Fibroblast of villous mesenchyme (primary cell): ENCODE measurements at places on chromosomes 12 and 14.

DNA sequence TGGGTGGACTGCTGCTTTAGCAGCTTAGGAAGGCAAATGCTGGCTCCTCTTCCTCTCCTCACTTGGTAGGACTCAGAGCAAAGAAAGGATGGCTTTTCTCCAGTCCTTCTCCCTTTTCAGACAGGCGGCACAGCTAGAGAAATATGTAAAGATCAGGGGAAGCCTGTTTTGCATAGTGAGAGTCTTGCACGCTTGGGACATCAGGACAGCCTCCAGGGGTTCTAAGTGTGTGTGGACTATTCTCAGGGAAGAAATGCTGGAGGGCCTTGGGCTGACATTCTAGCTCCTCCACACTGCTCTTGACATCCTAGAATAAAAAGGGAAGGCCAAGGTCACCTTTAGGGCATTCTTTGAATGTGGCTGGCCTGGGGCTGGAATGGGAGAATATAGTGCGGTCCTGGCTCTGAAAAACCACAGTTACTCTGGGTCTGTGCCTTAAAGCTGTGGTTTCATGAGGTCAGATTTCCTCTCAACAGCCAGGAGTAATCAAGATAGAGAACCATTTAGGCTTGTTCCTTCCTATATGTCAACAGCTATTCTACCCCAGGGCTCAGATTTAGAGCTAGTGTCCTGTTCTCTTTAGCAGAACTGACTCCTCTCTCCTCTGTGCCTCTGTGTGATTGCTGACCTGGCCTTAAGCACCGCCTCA is 24.3 kb downstream of the CMA1 start:
- DNase-seq: peak; percentile 31

GRCh38 chr12:7756993-7757392 is 8.0 kb upstream of the NANOGNB start:
- DNase-seq: no peak

DNA sequence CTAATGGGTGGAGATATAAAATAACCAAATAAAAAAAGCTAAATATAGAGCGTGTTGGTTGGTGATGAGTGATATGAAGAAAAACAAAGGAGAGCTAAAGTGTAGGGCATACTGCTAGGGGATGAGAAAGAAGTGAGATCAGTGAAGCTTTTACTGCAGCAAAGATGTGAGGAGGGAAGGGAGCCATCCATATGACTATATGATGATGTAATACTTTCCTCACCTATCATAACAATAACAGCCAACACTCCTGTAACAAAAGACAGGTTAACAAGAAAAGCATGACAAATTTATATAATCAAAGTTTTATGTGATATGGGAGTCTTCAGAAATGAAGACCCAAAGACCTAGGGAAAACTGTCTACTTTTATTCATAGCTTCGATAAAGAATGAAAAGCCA is 57.4 kb upstream of the LRFN5 start:
- no peak for DNase-seq

DNA sequence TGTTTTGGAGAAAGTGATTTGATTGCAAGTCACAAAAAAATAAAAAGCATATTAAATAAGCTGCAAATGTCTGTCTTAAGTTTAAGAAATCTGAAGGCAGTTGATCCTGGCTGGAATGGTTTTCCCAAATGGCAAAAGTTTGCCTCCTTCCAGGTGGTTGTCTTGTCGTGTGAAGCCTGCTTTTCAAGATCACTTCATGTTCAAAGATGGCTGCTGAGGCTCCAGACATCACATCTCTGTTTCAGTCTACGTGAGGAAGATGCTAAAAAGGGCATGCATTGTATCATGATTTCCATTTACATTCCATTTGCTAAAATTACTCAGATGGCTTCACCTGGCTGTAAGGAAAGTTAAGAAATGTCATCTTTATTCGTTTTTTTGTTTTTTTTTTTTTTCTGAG is 31.6 kb upstream of the HMGA2 start:
- DNase-seq: no peak

- no peak for DNase-seq
These were observed 163.0 kb upstream of the NRXN3 start for GRCh38 chr14:78007160-78007559.

- DNase-seq: no peak
These were observed 46.7 kb upstream of the ATP23 start for GRCh38 chr12:57894399-57895292.

DNA sequence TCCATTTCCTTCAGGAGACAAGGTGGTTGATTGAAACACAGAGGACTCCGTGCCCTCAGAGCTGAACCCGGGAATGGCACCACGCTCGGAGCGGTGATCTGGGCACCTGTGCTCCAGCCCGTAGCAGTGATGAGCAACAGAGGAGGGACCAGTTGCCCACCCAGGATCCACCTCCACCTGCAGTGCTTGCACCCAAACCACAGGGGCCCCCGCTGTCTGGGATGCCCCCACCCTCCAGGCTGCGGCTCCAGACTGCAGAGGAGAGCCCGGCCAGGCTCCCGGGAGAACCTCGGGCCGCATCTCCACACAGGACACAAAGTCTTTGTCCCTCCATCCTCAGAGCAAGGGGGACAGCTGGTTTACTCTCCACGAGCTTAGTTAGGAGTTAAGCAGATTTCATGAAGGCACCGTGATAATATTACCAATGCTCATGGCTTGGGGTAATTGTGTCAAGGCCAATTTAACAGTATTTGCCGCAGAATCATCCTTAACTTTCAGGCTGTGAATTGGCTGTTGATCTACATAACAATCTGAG is 100.6 kb downstream of the TNFAIP2 start:
- DNase-seq: no peak

DNA sequence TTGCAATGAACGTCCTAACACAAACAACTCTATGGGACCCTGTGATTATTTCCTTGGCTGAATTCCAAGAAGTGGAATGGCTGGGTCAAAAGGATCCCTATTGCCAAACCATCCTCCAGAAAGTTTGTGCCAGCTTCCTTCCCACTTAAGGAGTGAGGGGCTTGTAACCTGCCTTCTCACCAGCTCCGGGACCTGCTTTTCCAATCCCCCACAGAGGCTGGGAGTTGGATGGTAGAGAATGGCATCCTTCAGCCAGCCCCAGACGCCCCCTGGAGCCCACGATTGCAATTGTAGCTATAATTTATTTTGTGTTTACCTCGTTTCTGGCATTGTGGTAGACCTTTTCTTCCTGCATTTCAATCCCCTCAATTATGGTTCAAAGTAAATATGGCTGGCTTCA is 9.7 kb upstream of the ZDHHC22 start:
- DNase-seq: no peak

- no peak for DNase-seq
These were observed 165.9 kb upstream of the TMEM260 start for GRCh38 chr14:56413721-56414120.

DNA sequence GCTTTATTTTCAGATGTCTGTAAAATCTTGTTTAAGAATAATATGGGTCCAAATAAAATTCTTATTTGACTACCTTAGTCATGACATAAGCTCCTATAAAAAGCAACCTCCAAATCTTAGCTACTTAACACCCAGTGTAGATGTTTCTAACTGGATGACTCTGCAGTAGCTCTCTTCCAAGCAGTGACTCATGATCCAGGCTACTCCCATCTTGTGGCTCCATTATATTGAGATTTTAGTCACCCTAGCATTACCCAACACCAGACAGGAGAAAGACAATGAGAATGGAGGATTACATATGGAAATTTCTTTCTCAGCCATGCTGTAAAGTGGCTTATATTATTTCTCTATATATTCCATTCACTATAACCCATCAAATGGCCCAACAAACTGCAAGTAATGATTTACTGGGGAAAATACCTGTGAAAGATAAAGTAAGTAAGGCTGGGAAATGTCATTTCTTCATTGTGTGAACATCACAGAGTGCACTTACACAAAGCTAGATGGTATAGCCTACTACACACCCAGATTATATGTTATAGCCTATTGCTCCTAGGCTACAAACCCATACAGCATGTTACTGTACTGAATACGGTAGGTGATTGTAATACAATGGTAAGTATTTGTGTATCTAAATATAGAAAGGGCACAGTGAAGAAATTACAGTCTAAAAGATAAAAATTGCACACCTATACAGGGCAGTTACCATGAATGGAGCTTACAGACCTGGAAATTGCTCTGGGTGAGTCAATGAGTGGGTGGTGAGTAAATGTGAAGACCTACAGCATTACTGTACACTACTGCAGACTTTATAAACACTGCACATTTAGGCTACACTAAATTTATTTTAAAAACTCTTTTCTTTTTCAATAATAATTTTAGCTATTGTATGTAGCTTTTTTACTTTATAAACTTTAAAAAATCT is 163.2 kb downstream of the DYRK2 start:
- no peak for DNase-seq

GRCh38 chr12:44830566-44831055 is 45.5 kb downstream of the NELL2 start:
- DNase-seq: no peak

- DNase-seq: no peak
These were observed 50.1 kb downstream of the FERMT2 start for GRCh38 chr14:52900731-52901130.

DNA sequence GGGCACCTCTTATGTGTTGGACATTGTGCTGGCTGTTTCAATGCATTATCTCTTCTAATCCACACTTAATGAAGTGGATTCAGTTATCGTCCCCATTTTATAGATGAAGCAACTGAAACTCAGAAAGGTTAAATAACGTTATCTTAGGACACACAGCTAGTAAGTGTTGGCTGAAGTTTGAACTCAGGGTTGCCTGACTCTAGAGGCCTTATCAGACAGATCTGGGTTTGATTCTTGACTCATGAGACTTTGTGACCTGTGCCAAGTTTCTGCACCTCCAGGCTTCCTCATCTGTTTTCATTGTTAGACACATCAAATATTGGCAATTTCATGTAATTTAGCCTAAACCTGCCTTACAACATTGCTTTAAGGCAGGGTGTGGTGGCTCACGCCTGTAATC is 18.2 kb upstream of the IRF2BPL start:
- no peak for DNase-seq

GRCh38 chr14:85576848-85577542 is 47.1 kb downstream of the FLRT2 start:
- no peak for DNase-seq

DNA sequence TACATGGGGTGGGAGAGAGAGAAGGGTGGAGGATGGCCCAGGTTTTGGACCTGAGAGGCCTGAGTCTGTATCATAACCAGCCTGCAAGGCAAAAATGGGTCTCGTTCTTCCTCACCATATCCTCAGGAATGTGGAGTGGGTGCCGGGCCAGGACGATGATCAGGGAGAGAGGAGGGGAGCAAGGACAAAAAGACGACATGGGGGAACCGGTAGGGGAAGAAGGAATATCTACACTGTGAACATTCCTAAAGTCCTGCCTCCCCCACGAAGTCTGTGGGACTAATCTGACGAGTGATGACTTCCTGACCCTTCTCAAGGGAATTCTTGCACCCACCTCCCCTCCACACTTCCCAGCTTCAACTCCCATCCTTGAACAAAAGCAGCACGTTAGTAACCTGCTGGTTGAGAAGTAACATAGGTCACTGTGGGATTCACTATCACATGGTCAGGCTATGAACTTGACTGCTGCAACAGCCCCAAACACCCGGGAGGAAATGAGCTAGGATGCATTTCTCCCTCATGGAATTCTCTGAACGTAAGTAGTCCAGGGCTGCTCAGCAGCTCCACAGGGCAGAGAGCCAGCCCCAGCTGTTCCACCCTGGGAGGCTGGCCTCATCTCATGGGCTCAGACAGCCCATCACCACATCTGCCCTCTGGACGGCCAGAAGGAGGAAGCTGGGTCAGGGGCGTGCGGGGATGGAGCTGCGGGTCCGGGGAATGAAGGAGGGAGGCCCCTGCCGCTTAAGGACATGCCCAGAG is 36.8 kb upstream of the VWF start:
- peak; percentile 87 for DNase-seq

- no peak for DNase-seq
These were observed 2.7 kb downstream of the BTBD7 start for GRCh38 chr14:93329965-93330608.

DNA sequence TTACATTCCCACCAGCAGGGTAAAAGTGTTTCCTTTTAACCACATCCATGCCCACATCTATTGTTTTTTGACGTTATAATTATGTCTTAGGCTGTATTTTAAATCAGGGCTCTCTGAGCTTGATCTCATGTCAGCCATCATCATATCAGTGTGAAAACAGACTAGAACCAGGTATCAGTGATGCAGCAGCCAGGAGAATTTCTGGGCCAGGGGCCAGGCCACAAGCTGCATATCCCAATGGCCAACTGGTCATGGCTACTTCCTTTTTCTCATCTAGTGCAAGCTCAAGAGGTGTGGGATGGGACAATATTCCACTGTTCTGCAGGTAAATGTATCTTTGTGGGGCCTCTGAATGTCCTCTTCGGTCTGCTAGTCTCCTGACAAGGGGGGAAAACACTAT is 125.1 kb downstream of the CRADD start:
- no peak for DNase-seq

- no peak for DNase-seq
These were observed 70.2 kb downstream of the BAZ1A start for GRCh38 chr14:34804933-34805332.

DNA sequence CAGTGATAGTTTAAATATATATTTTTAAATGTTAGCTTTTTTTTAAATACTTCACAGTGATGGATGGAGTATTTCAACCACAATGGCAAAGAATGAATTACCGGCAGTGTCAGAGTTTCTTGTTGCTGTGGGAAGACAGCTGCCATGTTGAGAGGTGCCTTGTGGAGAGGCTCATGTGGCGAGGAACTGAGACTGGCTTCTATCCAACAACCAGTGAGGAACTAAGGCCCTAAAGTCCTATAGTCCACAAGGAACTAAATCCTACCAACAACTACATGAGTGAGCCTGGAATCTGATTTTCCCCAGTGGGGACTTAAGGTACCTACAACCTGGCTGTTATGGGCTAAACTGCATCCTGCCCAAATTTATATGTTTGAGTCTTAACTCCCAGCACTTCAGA is 220.2 kb upstream of the PLEKHG7 start:
- no peak for DNase-seq

GRCh38 chr12:23687947-23688346 is 261.5 kb downstream of the SOX5 start:
- DNase-seq: no peak

DNA sequence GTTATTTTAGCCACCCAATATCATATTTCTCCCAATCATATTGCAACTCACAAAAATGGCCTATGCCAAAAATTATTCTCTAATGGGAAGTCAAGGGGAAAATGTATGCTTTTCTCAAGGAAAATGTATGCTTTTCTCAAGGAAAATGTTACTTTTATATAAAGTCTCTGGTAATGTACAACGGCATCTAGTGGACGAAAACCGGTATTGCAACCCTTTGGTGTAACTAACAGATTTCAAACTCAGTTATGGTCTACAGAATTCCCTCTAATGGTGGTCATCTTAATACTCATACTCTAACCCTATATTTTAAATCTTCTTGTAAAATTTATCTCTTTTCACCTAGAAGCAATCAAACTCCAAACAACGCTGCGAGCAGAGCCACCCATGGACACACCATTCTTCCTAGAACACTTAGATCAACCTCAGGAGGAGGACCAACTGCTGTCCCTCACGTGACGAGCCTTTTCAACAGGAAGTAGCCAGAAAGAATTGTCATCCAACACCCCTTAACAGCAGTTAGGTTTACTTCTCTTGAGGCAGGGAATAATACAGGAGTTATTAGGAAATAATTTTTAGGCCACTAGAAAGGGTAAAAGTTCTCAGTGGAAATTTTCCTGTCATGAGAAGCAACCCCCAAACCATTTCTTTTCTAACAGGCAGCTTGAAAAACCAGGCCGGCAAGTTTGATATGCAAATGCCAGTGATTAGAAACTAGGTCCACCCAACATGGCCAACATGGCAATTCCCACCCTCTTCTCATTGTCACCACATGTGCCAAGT is 20.1 kb downstream of the APOBEC1 start:
- DNase-seq: peak; percentile 29

- DNase-seq: no peak
These were observed 24.7 kb downstream of the RPL10L start for GRCh38 chr14:46626876-46627275.

- peak; percentile 72 for DNase-seq
These were observed 8.8 kb upstream of the AMHR2 start for GRCh38 chr12:53414756-53415417.
